ENCODE measurements at places on chromosomes 4 and X.

GRCh38 chr4:153023692-153024394 is 87.7 kb downstream of the FHDC1 start:
- DNase-seq = no peak

DNA sequence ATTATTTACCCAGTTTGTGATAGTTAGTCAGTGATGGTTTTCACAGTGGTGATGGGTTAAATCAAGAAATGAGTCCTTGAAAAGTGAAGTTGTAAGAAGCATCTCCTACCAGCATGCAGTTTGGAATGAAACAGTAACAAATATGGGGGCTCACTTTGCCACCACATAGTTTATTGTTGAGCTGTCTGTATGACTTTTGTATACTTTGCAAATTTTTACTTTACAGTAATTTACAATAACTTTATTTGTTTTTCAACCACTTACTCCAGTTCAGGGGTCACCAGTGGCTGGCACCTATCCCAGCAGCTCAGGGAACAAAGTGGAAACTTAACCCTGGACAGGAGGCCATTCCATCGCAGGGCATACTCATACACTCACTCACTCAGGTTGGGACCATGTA is 64.5 kb upstream of the ANKRD50 start:
- no peak for DNase-seq

GRCh38 chr4:151786158-151786495 is 25.3 kb upstream of the GATB start:
- no peak for DNase-seq

GRCh38 chr4:180665994-180666824 is 1577.0 kb upstream of the TENM3 start:
- DNase-seq = no peak

All from GOT3 (cell line).